AG04450 (cell line): ENCODE measurements at places on chromosomes 3 and 15.

GRCh38 chr3:72949016-72949415 lies 47.6 kb upstream of the PPP4R2 start:
- DNase-seq = no peak

- DNase-seq = peak; percentile 82
Measured at GRCh38 chr3:116005404-116005803, 382.1 kb downstream of the GAP43 start.

- DNase-seq = no peak
Measured at GRCh38 chr3:52494886-52495495, at the start of gene STAB1. STAB1 (plus strand) TSS chr3:52495338; CDS start chr3:52495414, 76 bp downstream.

GRCh38 chr3:52299247-52299878 lies 11.7 kb downstream of the GLYCTK start:
- no peak for DNase-seq

- DNase-seq = no peak
Measured at GRCh38 chr3:64443546-64444381, 218.5 kb upstream of the PRICKLE2 start.

GRCh38 chr3:115562636-115563267 lies 60.6 kb upstream of the GAP43 start:
- DNase-seq = no peak

- no peak for DNase-seq
Measured at GRCh38 chr15:70048198-70048565, 49.5 kb downstream of the TLE3 start.

GRCh38 chr3:154430014-154430413 lies at the start of gene GPR149:
GPR149 (minus strand) TSS chr3:154430190; CDS start chr3:154429615, 575 bp downstream.
- no peak for DNase-seq

DNA sequence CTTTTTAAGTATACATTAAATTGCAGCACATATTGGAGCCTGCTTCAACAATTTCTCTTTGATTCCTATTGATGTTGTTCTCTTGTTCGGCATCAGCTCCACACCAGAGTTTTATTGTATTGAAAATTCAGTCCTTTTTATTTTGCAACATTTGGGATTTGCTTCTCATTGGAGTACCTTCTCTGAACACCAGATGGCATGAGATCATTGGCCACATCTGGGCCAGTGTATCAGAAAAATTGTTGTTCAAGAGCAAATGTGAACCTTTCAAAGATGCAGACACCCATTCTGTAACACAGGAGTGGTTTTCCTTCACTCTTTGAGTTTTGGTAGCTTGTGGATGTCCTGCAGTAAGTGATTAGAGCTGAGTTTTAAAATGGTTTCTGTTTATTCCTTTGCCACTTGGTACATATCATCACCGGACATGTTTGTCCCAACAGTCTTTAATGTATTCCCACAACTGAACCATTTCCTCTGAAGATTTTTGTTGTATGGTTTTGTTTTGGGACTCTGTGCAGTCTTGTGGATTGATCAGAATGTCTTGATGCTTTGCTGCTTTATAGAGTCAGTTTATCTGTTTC lies 96.1 kb downstream of the MCTP2 start:
- DNase-seq = peak; percentile 23

DNA sequence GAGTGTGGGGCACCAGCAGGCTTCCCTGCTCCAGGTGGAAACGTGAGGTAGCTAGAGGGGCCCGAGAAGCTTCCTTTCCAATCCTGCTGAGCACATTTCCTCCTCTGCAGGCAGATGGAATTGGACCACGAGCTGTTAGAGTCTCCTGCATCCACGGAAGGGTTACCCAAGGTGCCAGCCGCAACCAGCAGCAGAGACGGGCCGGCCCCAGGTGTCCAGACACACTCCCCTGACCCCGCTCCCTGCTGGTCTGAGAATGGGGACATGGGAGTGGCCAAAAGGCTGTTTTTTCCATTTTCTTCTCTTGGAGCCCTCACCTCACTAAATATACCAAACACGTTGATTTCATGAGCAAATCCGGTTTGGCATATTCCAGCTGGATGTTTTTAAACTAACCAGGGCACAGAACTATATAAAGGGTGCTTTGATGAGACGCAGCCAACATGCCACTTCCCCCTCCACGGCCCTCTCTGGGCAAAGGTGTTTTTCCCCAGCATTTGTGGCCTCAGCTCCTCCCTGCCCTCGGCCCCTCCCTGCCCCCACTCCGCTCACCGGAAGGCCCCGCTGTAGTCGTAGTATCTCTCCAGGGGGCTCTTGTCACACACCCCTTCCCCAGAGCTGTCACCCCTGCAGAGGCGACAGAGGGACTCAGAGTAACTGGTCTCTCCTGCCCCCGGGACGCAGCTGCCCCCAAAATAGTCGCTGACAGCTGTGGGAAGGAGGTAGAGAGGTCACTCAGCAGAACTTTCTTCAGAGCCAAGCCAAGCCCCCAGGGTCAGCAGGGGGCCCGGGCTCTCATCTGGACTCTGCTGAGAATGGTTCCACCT lies 7.0 kb downstream of the MELTF start:
- DNase-seq = no peak

- DNase-seq = no peak
Measured at GRCh38 chr3:18500322-18500721, 75.2 kb upstream of the SATB1 start.

GRCh38 chr3:88307666-88308065 lies 157.9 kb downstream of the C3orf38 start:
- no peak for DNase-seq

DNA sequence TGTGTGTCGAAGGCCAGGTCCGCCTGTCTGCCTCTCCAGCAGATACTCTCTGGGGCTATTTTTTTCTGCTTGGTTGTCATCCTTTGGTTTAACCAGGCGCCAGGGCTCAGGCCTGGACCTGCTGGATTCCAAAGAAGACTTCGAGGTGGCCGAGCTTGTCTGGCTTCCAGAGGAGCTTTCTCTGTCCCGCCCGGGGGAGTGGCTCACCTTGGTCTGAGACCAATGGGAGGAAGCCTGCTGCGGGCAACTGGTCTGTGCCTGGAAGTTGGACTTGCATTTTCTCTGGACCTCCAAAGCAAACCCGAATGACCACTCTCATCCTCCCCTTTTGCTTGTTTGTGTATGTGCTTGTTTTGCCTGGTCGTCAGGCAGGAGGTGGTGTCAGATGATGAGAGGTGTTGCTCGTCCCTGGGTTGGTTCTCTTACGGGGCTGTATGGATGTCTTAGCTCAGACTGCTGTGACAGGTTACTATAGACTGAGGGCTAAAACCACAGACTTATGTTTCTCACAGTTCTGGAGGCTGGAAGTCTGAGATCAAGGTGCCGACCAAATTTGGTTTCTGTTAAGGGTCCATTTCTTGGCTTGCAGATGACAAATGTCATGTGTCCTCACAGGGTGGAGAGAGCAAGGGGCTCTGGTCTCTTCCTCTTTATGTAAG lies 19.3 kb downstream of the IGF1R start:
- DNase-seq = no peak

GRCh38 chr3:127820221-127820825 lies 2.0 kb downstream of the MGLL start:
- DNase-seq = no peak

GRCh38 chr3:9582332-9582731 lies 28.7 kb upstream of the LHFPL4 start:
- no peak for DNase-seq

GRCh38 chr3:11564577-11565001 lies 79.1 kb downstream of the VGLL4 start:
- DNase-seq = no peak

GRCh38 chr15:88028024-88028423 lies 228.5 kb downstream of the NTRK3 start:
- no peak for DNase-seq

DNA sequence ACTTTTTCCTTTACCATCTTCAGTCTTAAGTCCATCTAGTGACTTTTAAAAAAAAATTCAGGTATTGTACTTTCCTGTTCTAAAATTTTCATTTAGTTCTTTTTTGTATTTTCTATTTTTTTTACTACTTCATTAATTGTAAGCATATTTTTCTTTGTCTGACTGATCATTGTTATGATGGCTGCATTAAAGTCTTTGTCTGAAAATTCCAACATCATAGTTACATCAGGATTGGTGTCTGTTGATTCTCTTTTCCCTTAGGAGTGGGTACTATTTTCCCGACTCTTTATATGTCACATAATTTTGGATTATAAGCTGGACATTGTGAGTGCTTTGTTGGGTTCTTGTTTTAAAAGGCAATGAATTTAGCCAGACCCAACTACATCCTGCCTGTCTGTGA lies 34.9 kb upstream of the POLR2M start:
- DNase-seq = no peak

GRCh38 chr3:143360244-143360643 lies 240.7 kb downstream of the CHST2 start:
- no peak for DNase-seq

DNA sequence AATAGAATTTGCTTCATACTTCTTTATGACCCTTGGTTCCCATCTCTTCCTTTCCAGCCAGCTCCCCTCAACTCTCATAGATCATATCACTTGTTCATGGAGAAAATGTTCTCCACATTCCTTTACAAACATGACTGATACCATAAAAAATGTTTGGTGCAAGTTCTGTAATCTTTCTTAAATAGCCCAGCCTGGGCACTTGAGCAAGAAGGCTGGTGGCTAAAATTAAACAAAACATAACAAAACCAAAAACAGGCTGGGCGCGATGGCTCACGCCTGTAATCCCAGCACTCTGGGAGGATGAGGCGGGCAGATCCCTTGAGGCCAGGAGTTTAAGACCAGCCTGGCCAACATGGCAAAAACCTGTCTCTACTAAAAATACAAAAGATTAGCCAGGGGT lies 8.9 kb upstream of the POLR2M start:
- DNase-seq = no peak

- no peak for DNase-seq
Measured at GRCh38 chr3:52829906-52830463, 487 bp downstream of the ITIH4 start.

DNA sequence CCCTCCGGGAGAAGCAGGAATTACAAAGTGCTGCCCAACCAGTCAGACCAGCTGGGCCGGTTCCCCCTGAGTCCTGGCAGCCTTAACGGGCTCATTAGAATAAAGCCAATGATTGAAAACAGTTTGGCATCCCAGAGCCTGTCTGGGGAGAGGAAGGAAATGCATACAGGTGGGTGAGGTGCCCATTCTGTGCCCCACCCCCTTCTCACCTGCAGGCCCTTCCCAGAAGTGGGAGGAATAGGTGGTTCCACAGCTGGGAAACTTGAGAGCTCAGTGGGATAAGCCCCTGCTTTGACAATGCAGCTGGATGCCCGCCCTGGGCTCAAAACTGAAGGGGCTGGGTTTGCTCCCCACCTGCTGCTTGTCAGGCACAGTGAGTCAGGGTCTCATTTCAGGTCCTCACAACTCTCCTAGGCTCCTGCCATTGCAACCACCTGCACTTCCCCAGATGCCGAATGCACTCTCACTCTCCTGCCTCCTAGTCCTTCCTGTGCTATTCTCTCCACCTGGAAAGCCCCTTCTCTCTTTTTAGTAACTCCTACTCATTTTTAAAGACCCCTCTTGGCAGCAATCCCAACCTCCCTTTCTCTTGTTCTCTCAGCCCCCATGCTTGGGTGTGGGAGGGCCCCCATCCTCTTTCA lies 5.5 kb upstream of the BUB1B start:
- no peak for DNase-seq

DNA sequence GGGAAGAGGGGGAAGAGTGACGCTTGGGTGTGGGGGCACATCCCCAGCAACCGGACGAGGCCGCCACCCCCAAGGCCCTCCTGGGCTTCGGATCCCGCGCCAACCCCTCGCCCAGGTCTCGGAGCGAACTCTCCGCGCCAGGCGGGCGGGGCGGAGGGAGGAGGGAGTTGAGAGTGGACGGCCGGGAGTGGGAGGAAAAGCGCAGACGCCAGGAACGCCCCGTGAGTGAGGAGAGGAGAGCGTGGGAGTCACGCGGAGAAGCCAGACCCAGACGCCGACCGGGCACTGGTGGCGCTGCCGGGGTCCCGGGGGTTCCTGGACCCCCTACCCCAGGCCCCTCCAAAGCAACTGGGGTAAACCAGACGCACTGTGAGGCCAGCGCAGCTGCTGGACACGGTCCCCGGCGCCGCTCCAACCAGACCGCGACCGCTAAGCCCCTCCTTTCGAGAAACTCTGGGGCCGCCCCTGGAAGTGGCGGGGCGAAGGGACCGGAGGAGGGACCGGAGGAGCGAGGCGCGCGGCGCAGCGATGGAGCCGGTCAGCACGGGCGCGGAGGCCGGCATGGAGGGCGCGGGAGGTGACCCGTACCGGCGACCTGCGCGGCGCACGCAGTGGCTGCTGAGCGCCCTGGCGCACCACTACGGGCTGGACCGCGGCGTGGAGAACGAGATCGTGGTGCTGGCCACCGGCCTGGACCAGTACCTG lies at the start of gene EFCC1:
Gene EFCC1 (plus strand): TSS at position 204 of the 705 bp plus-strand sequence. CDS start 325 bp downstream, at position 529.
- DNase-seq = no peak

- no peak for DNase-seq
Measured at GRCh38 chr3:22746221-22746620, 456.9 kb upstream of the UBE2E2 start.

GRCh38 chr3:101988596-101988995 lies 139.3 kb downstream of the NFKBIZ start:
- no peak for DNase-seq

DNA sequence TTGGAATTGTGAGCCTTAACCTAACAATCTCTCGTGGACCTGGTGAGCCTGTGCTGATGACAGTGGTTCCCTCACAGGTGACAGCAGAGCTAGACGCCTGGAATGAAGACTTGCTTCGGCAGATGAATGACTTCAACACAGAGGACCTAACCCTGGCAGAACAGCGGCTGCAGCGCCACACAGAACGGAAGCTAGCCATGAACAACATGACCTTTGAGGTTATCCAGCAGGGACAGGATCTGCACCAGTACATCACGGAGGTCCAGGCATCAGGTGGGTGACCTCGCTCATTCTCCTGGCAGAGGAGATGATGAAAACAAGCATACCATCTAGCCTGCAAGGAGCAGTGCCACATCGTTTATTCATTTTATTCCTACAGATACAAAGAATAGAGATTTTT lies 316.9 kb upstream of the UMPS start:
- no peak for DNase-seq
